ENCODE measurements at places on chromosomes 2 and 18.

- peak; percentile 43 for DNase-seq
These were observed 10.3 kb downstream of the STAMBP start for GRCh38 chr2:73838889-73839534.

DNA sequence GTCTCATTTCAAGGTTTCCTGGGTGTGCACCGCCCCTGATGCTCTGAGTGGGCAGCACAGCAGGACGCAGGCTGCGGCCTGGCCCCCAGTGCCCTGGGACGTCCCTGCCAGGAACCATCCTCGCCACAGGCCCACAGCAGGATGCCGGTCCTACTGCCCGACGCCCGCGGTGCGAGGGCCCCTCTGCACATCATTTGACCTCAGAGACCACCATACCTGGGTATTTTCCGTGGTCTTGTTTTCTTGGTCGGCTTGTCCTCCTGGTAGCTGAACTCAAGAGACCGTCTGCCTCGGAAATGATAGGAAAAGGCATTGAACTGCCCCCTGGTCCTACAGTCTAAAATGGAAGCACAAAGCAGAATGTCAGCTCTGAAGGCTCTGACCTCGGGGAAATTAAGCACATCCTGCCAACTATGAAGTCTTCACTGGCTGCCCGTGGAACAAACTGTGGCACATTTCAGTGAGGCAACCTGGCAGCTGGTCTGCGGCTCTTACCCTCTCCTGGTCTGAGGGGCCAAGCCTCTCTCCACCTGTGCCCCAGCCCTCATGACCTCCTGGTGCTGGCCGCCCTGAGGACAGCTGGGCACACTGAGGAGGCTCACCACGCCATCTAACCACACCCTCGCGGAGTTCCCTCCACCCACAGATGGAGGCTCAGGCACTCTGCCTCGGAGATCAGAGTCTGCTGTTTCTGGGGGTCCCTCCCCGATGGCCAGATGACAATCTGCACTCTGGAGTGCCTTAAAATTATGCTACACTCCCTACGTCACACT, 105.0 kb downstream of the PXDN start:
- DNase-seq = no peak

DNA sequence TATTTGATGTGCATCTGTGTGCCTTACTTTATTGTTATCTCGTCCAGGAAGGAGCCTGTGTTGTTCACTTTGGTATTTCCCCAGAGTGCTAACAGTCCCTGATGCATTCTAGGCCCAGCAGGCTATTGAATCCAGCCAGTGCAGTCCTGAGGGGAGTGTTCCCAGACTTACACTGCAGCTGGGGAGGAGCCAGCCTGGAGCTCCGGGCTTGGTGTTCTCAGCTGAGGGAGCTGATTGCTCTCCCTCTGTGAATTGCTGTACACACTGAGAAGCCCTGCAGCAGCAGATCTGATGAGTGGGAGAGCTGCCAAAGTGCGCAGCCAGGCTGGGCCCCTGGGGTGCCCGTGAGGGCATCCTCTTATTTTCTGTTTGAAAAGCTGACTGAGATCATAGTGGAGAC, 159.2 kb downstream of the GALNT3 start:
- peak; percentile 88 for DNase-seq

- DNase-seq = no peak
These were observed 349.0 kb upstream of the TNP1 start for GRCh38 chr2:217208867-217209266.

GRCh38 chr2:85987266-85988174, 98.7 kb upstream of the ST3GAL5 start:
- no peak for DNase-seq

GRCh38 chr2:167928434-167928833, 319.0 kb downstream of the STK39 start:
- DNase-seq = no peak

- DNase-seq = peak; percentile 34
These were observed 2.5 kb downstream of the HPCAL1 start for GRCh38 chr2:10305254-10305635.

DNA sequence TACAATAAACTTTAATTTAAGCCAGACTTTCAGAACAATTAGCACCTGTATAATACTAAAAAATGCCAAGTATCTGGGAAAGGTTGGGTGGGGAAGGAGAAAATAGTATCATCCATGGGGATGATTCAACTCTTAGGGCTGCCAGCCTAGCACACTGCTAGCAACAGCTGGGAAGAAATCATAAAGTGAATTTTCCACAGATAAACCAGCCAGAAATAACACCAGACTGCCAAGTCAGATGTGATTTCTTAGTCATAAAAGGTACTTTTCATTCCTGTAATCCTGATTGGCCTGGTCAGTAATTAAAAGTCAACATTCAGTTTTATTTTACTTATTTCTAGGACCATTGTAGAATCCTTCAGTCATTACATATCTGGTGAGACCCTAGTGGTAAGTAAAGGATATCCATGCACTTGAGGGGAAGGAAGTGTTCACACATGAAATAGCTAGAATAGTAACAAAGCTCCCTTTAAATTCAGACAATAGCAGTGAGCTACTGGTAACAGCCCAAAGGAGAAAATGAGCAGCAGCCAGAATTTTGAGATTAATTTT, 59.4 kb downstream of the LIMS1 start:
- peak; percentile 96 for DNase-seq

GRCh38 chr2:74983631-74984392, 25.4 kb downstream of the POLE4 start:
- no peak for DNase-seq

DNA sequence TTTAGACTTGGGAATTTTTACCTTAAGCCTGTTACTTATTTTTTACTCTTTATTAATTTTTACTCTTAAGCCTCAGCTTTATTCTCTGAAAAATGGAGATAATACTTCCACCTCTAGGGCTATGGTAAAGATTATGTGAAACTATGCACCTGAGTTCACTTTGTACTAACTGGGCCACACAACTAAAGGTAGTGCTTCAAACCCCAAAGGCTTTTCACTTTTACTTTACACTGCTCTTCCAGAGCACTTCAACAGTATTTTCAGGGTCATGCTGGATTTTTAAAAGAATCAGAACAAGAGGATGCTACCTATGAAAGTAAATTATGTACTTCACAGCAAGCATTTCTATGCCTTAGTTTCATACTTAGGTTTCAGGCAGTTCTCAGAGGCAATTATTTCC, 27.8 kb downstream of the MEX3C start:
- DNase-seq = no peak

GRCh38 chr18:23824240-23824639, 135.0 kb downstream of the LAMA3 start:
- DNase-seq = no peak

DNA sequence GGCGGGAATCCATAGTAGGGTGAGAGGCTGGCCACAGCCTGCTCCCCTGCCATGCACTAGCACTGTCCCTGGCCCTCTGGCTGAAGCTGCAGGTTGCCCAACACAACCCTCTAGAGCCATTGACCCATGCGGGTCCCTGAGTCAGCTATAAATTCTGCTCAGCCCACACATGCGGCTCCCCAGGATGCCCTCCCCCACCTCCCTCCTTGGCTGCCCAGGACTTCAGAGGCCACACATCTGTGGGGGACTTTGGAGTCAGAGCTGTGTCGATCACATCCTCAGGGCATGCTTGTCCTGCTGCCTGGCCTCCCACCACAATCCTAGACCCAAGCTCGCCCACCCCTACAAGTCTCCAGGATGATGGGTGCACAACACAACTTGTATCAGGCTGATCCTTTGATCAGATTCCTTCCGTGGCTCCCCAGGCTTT, 97.0 kb downstream of the TFCP2L1 start:
- DNase-seq = no peak

DNA sequence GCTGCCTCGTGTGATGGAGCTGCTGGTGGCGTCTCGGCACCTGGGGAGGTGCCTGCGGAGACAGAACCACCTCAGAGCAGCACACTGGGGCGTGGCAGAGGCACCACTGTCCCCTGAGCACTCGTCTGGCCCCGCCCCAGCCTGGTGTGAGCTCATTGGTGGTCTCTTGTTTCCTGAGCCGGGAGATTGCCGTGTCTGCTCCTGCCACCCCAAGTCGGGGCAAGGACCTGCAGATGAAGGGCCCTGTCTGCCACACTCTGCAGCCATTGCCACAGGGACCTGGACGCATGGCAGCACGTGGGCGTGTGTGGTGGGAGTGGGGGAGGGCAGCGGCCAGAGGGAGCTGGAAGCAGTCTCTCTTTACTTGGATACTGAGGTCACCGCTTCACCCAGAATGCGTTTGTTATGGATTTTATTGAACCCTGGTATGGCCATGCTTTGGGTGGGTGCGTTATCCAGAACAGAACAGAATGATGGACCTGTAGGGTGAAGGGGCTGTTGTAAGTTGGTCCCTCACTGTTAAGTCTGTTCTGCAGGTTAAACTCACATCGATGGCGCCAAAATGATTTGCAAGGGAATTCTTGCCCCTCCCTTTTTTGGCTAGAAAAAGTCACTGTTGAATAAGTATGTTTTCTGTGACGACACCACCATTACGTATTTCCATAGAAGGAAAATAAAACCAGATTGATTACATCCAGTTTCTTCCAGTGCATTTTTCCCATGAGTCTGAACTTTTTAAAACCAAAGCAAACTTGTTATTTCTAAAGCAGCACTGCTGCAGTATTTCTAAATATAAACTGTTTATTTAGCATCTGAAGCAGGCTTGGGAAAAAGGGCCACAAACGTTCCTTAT, 92.0 kb downstream of the USP40 start:
- no peak for DNase-seq

DNA sequence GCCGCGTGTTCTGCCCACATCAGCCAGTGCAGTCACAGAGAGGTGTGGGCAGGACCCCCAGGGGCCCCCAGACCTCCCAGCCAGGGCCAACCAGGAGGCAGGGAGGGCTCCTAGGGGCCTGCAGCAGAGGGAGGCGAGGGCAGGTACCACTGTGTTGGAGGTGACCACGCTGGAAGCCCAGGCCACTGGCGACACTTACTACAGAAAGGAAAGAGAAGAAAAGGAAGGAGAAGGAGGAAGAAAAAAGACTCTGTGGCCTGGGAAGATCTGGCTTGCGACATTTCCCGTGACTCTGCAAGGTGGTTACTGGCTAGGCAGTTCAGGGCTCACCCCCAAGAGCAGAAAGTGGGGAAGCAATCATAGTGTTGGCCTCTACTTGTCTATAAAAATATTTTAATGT, 98.1 kb upstream of the BCL2L11 start:
- no peak for DNase-seq

DNA sequence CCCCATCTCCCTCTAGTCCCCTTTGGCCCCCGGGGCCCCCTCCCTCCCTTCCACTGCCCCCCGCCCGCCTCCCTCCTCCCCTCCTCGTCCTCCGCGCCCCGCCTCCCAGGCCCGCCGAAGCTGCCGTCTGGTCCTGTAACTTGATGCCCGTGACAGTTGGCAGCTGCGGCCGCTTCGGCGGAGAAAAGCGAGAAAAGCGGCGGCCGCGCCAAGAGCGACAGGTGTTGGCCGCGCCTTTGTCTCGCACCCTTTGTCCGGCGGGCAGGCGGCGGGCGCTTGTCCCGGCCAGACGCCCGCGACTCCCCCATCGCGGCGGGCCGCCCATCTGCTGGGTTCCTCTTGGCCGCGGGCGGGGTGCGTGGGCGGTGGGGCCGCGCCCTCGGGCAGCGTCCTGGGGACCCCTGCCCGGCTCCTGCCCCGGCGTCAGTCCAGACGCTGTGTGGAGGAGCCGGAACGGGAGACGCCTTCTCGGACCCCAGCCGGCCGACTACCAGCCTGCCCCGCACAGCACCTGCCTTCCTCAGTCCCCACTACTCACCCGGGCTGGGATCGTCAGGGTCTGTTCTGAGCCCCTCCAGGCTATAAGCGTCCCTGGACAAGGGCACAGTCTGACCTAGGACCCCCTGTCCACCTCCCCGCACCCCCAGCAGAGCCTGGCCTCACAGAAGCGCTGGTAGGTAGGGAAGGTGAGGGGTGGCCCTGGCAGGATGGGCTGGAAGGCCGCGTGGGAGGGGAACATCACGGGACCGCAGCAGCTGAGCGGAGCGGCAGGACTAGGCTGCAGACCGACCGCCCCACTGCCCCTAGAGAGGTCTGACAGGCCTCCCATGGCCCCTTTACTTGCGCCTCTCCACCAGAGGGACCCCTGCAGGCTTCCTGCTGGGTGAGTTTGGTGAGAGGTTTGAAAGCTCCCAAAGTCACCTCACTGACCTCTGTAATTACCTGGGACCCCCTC, 1.2 kb upstream of the HES6 start:
- DNase-seq = peak; percentile 44

GRCh38 chr2:220821683-220822082, 750.4 kb downstream of the EPHA4 start:
- no peak for DNase-seq

DNA sequence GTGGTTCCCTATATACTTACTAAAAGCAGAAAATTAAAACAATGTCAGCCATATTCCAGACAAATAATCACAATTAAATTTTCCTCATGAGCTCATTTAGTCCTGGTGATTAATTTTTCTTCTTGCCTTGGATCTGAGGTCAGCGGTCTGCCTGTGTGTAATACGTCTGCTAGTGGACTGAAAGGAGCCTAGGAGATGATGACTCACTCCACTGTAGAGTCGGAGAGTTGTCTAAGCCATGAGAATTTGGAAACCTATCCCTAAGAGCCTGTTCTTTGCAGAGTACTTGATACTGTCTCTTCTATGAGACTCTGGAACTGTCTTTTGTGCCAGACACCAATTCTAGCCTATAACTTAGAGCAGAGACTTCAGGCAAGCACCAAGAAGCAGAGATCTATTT, 94.2 kb upstream of the RAB27B start:
- DNase-seq = peak; percentile 92

GRCh38 chr2:133415210-133415876, 152.9 kb downstream of the NCKAP5 start:
- DNase-seq = no peak

GRCh38 chr2:219912491-219912921, 285.1 kb downstream of the SLC4A3 start:
- peak; percentile 56 for DNase-seq

DNA sequence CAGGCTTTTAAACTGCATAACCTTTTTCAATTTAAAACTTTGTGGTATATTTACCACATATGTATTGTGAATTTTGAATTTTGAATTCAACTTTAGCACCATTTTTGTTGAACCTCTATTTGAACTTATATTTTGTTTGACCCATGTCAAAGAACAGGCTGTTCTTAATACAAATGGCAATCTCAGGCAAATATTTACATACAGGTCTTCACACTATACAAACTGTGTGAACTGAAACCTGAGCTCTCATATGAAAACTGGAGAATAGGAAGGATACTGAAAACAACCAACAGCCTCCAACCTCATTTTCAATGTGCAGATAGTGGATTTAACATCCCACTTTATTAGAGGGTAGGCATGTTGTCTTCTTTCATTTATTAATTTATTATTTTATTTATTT, 491.8 kb downstream of the KCNJ3 start:
- DNase-seq = no peak

All from astrocyte of the spinal cord (primary cell).